ENCODE measurements at places on chromosomes 5 and 9. TPM values are rescaled to one million over a fixed set of nuclear protein-coding genes. Genes with fewer than 3 reads are reported as not detected.

DNA sequence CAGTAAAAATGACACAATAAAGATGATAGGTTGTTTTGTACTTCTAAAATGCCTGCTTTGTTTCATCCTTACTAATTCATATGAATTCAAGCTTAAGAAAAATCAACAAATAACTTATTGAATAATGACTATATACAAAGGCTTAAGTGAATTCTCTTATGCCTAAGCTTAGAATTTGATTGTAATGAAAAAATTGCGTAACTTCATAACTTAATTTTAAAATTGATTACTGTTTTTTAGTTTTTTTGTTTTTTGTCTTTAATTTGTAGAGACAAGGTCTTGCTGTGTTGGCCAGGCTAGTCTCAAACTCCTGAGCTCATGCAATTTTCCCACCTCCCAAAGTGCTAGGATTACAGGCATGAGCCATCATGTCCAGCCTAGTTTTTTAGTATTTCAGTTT, 391.9 kb downstream of the ARRDC3 start:
- DNase-seq: no peak

DNA sequence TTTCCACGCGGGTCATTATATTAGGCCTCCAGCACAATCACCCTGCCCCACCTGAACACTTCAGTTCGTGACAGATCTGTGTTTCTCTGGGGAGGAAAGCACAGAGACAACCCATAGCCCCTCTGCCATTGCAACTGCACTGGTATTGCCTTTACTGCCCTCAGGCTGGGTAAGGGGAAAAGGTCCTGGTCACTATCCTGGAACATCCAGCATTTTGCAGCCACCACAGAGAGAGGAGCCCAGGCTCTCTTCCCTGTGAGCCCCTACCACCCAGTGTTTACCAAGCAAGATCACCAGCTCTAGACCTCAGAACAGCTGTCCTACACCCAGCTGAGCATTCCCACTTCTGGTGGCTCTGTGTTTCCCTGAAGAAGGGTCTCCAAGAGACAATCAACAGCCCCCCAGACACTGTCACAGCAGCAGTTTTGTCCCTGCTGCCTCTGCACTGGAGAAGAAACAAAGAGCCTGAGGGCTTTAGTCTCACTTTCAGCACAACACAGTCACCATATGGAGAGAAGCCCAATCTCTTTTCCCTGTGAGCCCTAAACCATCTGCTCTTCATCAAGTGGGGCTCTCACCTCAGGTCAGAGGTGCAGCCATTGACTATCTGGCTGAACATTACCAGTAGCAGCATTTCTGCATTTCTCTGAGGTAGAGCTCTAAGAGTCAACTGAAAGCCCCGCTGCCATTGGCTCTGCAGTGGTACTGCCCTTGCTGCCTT, 655.2 kb upstream of the FAM174A start:
- no peak for DNase-seq

DNA sequence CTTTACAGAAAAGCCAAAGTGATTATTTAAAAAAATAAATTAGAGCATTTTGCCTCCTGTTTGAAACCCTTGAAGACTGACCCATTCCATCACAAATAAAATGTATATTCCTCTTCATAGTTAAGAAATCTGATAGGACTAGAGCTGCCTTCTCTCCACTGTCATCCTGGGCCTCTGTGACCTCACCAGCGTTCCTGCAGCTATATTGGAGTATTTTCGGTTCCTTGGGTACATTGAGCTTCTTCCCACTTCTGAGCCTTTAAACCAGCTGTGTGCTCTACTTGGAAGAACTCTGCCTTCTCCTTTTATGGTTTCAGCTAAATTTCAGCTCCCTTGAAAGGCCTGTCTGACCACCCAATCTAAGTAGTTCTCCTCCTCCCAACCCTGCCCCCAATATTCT, 99.1 kb upstream of the ABCA1 start:
- DNase-seq: no peak

- DNase-seq: no peak
Measured at GRCh38 chr5:133683646-133684596, 71.6 kb upstream of the FSTL4 start.

DNA sequence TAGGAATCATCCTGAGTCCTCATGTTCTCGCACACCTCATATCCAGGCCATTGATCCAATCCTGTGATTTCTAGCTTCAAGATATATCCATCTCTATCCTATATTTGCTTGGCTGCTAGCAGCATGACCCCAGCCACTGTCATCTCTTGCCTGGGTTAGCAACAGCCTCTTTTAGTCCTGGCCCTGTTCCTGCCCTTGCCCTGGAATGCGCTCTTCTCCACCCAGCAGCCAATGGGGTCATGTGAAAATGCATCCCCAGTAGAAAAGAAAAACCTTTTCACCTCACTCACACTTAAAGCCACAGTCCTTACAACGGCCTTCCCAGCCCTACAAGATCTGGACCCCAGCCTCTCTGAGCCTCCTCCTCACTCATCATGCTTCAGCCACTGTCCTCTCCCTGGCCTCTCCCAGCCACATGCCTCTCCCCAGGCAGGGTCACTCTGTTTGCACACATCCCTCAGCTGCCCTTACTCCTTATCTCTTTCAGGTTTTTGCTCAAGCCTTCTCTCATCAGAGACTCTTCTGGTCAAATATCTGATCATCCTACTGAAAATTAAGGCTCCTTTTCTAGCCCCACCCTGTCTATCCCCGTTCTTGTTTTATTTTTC, 34.3 kb upstream of the NR3C1 start:
- no peak for DNase-seq

- DNase-seq: no peak
Measured at GRCh38 chr5:96337048-96337781, 95.8 kb downstream of the PCSK1 start.

GRCh38 chr5:8825139-8825757, 720.6 kb downstream of the SEMA5A start:
- DNase-seq: no peak

- DNase-seq: no peak
Measured at GRCh38 chr5:10248378-10249260, 1.1 kb downstream of the ATPSCKMT start.

- peak; percentile 94 for DNase-seq
Measured at GRCh38 chr5:65562731-65563701, at the start of the genes CENPK and PPWD1. Gene CENPK, minus strand, starts transcription at chr5:65563168. Its CDS starts 8,261 bp downstream, at chr5:65554907. Gene PPWD1, plus strand, starts transcription at chr5:65563296. Its CDS starts 15 bp downstream, at chr5:65563311.

GRCh38 chr9:132993511-132993939, 15.0 kb downstream of the GFI1B start:
- no peak for DNase-seq

DNA sequence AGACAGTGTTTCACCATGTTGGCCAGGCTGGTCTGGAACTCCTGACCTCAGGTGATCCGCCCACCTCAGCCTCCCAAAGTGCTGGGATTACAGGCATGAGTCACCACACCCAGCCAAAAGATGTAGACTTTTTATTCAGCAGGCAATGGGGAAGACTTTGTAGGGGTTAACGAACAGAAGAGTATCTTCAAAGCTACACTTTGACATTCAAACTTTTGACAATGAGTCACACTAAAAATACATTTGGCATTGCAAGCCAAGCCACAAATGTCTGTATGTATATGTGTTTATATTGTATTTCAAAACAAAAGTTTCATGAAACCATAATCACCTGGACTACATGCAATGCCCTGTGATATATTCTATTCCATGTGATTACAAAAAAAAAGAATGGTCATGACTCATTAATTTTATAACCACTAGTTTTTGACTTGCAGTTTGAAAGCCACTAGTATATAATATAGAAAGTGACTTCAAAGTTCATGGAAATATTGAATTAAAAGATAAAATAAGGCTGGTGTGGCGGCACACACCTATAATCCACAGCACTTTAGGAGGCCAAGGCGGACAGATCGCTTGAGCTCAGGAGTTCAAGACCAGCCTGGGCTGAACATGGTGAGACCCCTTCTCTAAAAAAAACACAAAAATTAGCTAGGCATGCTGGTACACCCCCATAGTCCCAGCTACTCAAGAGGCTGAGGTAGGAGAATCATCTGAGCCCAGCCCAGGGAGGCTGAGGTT, 8.3 kb downstream of the DIMT1 start:
- DNase-seq: no peak

Gene PROB1
- total RNA-seq: 46.3 TPM

Gene NR5A1
- total RNA-seq: not detected
